ENCODE measurements at places on chromosomes 1 and 21.

- DNase-seq: no peak
Observed at GRCh38 chr21:38929142-38929541, 123.4 kb downstream of the ETS2 start.

DNA sequence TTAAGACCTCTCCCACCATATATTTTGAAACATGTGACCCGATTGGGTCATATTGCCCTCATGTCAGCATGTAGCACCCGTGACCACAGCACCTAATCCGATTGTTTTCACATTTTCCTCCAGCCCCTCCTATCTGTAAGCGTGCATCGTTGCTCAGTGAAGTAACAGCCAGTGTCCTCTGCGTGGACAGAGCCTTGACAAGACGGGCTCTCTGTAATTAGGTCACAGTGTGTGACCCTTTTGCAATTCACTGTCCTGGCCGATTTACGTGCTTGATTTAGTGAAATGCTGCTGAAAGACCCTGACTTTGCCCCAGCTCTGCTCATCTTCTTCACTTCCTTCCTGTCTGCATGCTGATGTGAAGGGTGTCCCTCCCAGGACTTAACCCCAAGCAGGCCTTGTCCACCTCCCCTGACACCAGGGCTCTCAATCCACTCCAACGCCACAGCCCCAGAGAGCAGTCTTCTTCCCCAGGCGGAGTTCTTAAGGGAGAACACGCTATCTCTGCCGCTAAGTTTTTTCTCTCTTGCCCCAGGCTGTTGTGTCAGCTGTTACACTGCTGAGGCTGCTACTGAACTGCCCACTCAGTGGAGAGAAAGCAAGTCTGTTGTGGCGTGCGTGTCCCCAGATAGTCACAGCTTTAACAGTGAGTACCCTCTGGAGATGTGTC is 19.4 kb downstream of the URB2 start:
- DNase-seq: no peak

GRCh38 chr1:47711848-47712492 is 274.1 kb downstream of the FOXD2 start:
- no peak for DNase-seq

- DNase-seq: no peak
Observed at GRCh38 chr1:184801503-184801902, 46.8 kb upstream of the EDEM3 start.

DNA sequence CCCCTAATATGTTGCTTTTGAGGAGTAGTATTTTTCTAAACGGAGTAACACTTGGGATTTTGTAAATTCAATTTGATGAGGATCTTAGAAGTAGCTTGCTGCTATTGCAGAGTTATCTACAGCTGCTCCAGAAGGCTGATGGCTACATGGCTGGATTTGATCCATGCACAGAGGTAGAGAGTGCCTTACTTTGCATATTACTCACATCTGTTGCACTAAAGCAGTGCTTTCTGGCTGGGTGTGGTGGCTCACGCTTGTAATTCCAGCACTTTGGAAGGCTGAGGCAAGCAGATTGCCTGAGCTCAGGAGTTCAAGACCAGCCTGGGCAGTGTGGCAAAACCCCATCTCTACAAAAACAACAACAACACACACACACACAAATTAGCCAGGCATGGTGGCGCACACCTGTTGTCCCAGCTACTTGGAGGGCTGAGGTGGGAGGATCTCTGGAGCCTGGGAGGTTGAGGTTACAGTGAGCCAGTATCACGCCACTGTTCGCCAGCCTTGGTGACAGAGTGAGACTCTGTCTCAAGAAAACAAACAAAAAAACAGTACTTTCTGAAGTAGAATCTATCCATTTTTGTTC is 24.6 kb downstream of the RALGPS2 start:
- no peak for DNase-seq

GRCh38 chr21:45329261-45330074 is 41.8 kb upstream of the POFUT2 start:
- no peak for DNase-seq

- DNase-seq: no peak
Observed at GRCh38 chr1:16083486-16083885, 10.0 kb upstream of the FAM131C start.

GRCh38 chr1:58780411-58780810 is 3.4 kb downstream of the JUN start:
- DNase-seq: no peak

DNA sequence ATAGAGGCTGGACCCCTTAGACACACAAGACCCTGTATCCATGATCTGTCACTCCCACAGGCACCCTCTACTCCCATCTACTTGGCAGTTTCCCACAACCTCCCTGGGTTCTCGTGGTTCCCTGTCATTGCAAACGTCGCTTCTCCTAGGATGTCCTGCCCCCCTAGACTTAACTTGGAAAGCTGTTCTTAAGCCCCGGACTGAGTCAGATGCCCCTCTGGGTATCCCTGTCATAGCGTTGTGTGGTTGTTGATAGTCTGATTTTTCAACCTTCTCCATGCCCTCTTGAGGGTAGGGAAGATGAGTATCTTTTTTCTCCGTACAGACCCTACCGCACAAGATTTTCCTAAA is 11.8 kb downstream of the RCC1 start:
- no peak for DNase-seq

Measured in frontal cortex (tissue), 4 donors.